ENCODE measurements at places on chromosomes 2 and 18.

GRCh38 chr2:47323009-47323821 is 79.7 kb upstream of the MSH2 start:
- peak; percentile 77 for DNase-seq
- H3K27ac ChIP-seq = no peak overlapping the region
- no peaks in the 10 kb centered on the region for H3K4me1 ChIP-seq
- H3K27me3 ChIP-seq = no peaks in the 10 kb centered on the region
- H3K4me3 ChIP-seq = no peak overlapping the region

DNA sequence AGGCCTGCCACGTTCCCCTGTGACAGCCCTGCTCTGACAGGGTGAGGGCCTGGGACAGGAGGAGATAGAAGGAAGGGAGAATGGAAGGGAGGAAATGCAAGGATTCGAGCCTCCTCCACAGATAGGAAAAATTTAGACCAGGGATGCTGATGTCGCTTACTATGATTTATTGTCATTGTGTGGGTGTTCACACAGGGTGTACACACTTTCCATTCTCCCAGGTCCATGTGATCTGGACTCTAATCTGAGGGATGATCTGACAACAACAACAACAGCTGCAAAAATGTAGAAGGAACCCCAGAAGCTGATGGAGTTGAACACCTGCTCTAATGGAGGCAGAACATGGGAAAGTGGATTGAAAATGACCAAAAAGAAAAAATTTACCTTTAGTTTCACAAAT is 231.7 kb upstream of the TNP1 start:
- H3K27me3 ChIP-seq = no peaks in the 10 kb centered on the region
- no peak overlapping the region for H3K4me3 ChIP-seq
- no peaks in the 10 kb centered on the region for H3K36me3 ChIP-seq
- H3K27ac ChIP-seq = no peak overlapping the region
- peaks cover 12% of the 10 kb centered on the region for H3K4me1 ChIP-seq

DNA sequence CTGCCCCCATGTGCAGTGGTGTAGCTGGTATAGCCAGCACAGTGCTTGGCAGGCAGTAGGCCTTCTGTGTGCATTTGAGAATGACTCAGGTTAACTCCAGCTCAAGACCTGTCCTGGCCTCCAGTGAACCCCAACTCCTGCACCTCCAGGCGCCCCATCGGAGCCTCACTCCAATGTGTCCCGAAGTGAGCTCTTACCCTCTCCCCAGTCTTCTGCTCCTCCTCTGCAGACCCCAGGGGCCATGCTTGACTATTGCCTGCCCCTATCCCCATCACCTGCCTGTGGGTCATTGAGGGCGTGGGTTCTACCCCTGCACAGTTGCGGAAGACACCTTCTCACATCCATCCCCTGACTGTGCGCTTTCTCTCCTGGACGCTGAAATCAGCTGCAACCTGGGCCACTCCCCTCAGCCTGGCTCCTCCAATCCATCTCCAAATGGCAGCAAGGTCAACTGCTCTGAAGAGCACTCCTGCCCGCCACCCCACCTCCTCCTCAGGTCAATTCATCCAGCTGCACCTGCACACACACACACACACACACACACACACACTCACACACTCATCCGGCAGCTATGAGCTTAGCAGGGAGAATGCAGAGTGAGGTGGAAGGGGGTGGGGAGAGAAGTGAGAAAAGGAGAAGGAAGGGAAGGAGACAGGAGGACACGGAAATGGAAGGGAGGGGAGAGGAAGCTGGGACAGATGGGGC is 130.3 kb upstream of the GLI2 start:
- H3K4me1 ChIP-seq = no peaks in the 10 kb centered on the region
- DNase-seq = no peak
- H3K36me3 ChIP-seq = no peaks in the 10 kb centered on the region

DNA sequence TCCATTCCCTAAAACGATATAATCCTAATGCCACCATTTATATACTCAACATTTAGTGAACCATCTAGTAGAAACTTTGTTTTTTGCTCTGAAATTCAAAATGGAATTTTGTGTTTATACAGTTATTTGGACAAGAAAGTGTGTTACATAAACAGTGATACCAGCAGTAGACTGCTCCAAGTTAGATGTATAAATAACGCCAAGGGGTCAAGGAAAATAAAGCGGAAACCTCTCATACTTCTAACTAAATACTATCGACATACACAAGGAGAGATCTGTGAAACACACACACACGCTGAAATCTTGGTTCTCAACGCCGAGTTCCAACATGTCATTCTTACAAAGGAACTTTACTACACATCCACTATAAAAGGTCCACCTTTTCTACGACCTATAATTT is 1.2 kb downstream of the TXNL1 start:
- peaks cover 4% of the 10 kb centered on the region for H3K36me3 ChIP-seq
- H3K27ac ChIP-seq = peak overlapping the region; percentile 97
- H3K27me3 ChIP-seq = no peaks in the 10 kb centered on the region
- H3K4me1 ChIP-seq = peaks cover 9% of the 10 kb centered on the region
- peak overlapping the region; percentile 91 for H3K4me3 ChIP-seq

- H3K27me3 ChIP-seq = no peaks in the 10 kb centered on the region
- no peak for DNase-seq
- H3K36me3 ChIP-seq = no peaks in the 10 kb centered on the region
- peaks cover 32% of the 10 kb centered on the region for H3K4me1 ChIP-seq
- H3K4me3 ChIP-seq = no peak overlapping the region
These were observed 44.9 kb upstream of the ITPRID2 start for GRCh38 chr2:181846399-181847197.

DNA sequence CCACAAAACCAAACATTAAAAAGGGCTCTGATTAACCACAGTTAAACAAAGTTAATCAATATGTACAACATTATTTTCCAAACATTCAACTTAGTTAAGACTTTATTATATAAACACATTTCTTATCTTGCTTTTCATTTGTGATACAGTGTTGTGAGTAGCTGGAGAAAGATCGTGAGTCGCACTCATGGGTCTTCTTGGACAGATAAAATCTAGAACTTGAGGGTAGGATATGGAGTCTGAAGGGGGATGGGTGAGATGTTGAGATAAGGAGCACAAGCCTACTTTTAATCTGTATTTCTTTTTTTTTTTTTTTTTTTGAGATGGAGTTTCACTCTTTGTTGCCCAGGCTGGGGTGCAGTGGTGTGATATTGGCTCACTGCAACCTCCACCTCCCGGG is 22.6 kb upstream of the TMEM214 start:
- no peak overlapping the region for H3K27ac ChIP-seq
- peaks cover 1% of the 10 kb centered on the region for H3K4me1 ChIP-seq
- no peaks in the 10 kb centered on the region for H3K27me3 ChIP-seq
- DNase-seq = no peak
- no peak overlapping the region for H3K4me3 ChIP-seq
- H3K36me3 ChIP-seq = no peaks in the 10 kb centered on the region

DNA sequence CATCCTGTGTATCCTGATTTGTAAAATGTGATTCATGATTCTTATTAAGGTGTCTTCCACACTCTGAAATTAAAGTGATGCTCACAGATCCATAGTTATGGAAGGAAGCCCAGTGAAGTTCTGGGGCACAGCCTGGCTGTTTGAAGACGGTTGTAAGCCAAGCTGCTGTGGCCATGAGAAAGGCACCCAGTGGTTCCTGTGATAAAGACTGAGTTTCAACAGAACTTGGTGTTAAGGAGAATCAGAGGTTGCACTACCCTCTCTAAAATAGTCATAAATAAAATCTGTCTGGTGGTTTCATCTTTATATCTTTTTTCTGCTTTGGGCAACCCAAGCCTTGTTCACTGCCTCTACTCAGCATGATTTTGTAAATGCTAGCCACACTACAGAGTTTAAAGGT is 32.2 kb upstream of the SPOPL start:
- H3K27me3 ChIP-seq = no peaks in the 10 kb centered on the region
- DNase-seq = no peak
- H3K27ac ChIP-seq = no peak overlapping the region
- no peaks in the 10 kb centered on the region for H3K4me1 ChIP-seq
- no peak overlapping the region for H3K4me3 ChIP-seq

DNA sequence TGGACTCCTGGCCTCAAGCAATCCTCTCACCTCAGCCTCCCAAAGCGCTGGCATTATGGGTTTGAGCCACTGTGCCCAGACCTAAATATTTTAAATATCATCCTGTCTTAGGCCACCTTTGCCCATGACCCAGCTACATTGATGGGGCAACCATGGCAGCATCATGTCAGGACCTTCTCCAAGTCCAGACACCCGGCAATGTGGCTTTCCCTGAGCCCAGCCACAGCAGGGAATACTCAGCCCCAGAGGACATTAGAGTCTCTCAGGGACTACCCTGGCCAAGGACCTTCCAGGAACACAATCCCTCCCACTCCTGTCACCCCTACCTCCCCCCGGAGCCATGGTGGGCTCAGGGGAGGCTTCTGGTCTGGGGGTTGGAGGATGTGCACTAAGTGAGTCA is 72.8 kb downstream of the SMAD7 start:
- H3K36me3 ChIP-seq = no peaks in the 10 kb centered on the region
- H3K27ac ChIP-seq = no peak overlapping the region
- no peak for DNase-seq

DNA sequence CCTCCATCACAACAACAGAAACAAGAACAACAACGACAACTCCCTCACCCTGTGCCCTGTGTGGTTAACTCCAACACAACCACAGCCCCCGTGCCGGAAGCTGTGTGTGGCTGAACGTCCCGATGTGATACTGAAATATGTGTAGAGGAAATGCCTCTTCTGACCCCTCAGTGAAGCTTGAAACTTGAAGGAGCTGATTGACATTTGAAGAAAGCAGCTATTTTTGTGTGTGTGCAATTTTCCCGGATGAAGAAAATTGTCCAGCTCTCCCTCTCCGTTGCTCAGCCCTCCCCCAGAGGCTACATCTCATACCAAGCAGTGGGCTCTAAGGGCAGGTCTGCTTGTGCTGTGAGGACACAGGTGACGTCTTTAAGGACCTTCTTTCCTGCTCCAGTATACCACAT is 173.8 kb downstream of the ICOS start:
- H3K4me1 ChIP-seq = peaks cover 17% of the 10 kb centered on the region
- H3K27me3 ChIP-seq = no peaks in the 10 kb centered on the region
- no peaks in the 10 kb centered on the region for H3K36me3 ChIP-seq
- H3K27ac ChIP-seq = no peak overlapping the region

DNA sequence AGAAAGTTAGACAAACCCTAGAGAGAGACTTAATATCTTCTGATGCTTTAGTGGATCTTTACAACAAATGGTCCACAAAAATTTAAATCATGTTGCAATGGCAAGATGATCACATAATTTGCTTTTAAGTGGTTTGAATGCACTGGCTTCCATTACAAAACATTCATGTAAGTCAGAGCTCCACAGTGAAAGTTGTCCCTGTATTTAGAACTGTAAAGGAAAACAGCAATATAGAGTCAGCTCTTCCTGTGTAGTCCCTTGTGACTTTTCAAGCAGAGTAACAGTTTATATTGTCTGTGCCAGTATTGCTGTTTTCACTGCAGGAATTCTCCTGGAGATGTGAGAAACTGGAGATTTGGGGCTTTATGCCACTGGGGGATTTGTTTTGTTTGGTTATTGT is 77.7 kb downstream of the MEIS1 start:
- peaks cover 48% of the 10 kb centered on the region for H3K4me1 ChIP-seq
- peak overlapping the region; percentile 54 for H3K27ac ChIP-seq
- no peak overlapping the region for H3K4me3 ChIP-seq
- H3K36me3 ChIP-seq = peaks cover 14% of the 10 kb centered on the region

- H3K36me3 ChIP-seq = no peaks in the 10 kb centered on the region
- no peaks in the 10 kb centered on the region for H3K27me3 ChIP-seq
- no peak overlapping the region for H3K4me3 ChIP-seq
These were observed 38.4 kb downstream of the LYPD6B start for GRCh38 chr2:149076863-149077412.

- no peak for DNase-seq
- no peaks in the 10 kb centered on the region for H3K36me3 ChIP-seq
- H3K27ac ChIP-seq = no peak overlapping the region
- peaks cover 3% of the 10 kb centered on the region for H3K27me3 ChIP-seq
- H3K4me3 ChIP-seq = no peak overlapping the region
These were observed 369.4 kb upstream of the CYRIA start for GRCh38 chr2:17035010-17035409.
